ENCODE measurements at places on chromosomes 3 and 15.
A peak's percentile ranks its signal among the peaks of the same experiment; 100 is the strongest.

GRCh38 chr3:161939918-161940620 lies 443.5 kb downstream of the OTOL1 start:
- no peak for DNase-seq

- DNase-seq, result peak; percentile 82
Observed at GRCh38 chr15:60916679-60917460, 312.2 kb downstream of the RORA start.

- no peak for DNase-seq
Observed at GRCh38 chr3:126345231-126345630, 12.0 kb downstream of the KLF15 start.

GRCh38 chr3:87733671-87734367 lies 325.0 kb downstream of the CGGBP1 start:
- DNase-seq, result no peak

- no peak for DNase-seq
Observed at GRCh38 chr15:64341961-64342360, 14.0 kb downstream of the CSNK1G1 start.

DNA sequence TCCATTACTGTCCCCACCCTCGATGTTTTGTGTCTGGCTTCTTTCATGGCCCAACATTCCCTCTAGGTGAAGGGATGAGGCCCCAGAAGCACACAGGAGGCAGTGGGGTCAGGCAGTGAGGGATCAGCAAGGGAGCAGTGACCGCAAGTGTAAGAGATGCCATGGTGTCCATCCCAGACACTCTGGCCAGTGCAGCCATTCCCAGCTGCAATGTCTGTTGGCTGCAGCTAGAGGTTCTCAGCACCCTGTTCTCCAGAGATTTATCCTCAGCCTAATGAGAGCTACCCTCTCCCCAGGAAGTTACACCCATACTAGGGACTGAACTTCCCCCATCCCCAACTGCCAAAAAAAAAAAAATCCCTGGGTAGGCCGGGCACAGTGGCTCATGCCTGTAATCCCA lies 40.2 kb downstream of the TRANK1 start:
- no peak for DNase-seq

DNA sequence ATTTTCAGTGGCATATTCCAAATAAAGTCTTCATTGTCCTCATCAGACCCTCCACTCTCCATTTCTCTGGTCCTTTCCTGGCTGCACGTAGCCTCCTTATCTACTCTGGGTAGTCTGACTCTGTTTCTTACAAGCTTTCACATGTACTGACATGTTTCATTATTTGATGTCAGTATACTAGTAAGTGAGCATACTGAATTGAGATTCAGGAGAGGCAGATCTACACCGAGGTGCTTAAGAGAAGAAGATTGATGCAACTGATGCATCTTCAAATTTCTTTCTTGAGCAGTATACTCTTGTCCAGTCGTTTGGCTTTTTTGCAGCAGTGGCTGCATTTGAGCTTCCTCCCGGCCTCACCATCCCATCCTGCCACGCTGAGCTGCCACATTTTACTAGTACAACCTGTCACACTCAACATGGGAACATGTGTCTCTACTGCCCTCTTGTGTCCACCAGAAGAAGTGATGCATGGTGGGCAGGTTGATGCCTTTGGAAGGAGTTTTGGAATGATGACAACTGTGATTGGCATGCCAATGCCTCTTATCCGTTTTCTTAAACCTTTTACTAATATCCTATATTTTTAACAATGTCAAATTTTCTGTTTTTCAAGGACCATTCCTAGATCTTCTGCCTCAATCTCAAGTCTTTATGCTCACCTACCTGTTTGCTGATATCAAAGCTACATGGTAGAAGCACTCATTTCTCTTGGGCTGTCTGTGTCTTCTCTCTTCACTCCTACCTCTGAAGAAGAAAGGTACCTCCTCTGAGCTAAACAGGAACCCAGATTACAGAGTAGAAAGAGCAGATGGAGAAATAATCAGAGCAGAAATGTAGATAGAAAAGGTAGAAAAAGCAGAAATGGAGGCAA lies 38.7 kb downstream of the GUCA1C start:
- DNase-seq, result peak; percentile 31

- DNase-seq, result no peak
Observed at GRCh38 chr3:125213364-125213755, 812 bp upstream of the SLC12A8 start.

DNA sequence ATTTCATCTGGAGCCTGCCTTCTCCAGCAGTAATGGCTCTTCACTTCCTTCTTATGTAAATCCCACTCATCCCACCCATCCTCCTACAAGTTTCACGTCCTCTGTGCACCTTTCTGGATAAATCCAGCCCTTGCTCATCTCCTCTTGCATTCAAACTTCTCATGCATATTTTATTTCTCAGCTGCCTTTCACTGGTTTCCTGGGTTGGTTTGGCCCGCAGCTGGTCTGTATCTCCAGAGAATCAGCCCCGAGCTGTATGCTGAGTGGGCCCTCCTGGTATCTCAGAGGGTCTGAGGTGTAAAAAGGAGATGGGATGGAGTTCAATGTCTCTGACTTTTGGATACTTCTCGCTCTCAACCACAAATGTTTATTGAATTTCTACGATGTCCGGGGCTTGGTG lies 248.6 kb upstream of the FEZF2 start:
- DNase-seq, result no peak

GRCh38 chr3:59280113-59280512 lies 230.3 kb upstream of the CFAP20DC start:
- DNase-seq, result no peak

DNA sequence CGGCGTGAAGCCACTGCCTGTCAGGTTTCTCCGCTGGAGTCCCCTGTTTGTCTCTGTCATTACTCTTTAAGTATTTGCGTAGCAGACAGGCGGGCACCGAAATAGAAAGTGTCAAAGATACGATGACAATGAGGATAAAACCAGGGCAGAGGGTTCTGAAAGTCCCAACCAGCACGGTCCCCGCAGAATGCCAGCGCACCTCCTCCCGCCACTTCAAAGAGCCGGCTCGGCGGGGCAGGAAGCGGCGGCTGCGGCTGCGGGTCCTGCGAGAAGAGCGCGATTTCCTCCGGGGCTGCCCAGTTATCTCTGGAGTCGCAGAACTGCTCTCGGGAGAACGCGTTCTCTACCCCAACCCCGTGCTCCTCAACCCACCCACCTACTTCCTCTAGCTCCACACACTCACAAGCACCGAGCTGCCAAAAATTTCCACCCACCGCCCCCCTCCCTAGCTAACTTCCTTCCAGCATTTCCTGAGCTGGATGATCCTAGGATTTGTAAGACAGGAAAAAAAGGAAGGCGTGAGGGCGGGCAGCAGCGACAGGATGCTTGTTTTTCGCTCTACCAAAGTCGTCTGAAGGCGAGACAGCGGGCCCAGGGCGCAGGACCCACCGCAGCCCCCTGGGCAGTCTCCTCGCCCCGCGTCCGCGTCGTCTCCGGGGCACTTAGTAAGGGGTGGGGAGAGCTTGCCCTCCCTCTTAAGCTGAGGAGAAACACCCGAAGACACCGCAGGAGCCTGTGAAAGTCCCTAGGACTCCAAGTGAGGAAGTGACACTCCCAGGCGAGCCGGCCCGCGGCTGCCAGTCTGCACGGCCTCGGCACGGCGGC lies at the start of gene ARHGAP31:
ARHGAP31 (plus strand) TSS at position 513 of the 825 bp plus-strand sequence. CDS start 522 bp downstream, outside the sequence.
- peak; percentile 62 for DNase-seq

DNA sequence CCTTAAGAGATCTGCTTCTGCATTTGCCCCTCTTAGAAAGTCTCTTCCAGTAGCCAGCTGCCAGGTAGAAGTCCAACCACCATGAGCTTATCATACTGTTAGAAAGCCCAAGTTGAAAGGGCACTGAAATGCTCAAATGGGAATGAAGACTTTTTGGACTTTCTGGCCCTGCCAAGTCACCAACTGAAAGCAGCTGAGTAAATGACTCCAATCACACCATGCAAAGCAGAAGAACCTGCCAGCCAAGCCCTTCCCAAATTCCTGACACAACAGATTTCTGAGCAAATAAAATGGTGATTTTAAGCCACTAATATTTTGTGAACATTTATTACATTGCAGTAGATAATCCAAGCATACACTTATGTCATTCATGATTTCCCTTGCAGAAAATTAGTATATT lies 2.1 kb upstream of the CMTM8 start:
- DNase-seq, result no peak

DNA sequence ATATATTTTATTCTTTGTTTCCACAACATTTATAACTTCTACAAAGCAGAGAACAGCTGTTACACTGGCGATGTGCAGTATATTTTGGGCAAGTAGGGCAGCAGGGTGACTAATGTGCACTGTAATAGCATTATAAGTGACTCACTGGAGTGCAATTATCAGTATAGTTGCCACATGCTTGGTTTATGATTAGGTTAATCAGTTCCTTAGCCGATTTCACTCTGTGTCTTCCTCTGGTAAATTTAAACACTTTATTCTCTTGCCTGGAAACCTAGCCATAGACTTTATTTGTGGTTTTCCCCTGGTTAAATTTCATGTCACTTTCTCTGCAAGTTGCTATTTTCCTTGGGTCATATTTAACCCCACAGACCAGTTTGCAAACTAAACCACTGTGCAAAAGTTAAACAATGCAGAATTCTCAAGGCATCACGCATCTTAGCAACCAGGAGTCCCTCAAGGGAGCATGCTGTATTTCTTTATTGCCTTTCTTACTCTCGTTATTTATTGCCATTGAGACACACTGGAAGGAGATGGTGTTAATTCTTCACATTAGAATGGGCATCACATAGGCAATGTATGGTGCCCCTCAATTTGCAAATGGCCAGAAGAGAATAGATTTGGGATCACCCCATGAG lies 690.2 kb upstream of the DPPA4 start:
- DNase-seq, result no peak

DNA sequence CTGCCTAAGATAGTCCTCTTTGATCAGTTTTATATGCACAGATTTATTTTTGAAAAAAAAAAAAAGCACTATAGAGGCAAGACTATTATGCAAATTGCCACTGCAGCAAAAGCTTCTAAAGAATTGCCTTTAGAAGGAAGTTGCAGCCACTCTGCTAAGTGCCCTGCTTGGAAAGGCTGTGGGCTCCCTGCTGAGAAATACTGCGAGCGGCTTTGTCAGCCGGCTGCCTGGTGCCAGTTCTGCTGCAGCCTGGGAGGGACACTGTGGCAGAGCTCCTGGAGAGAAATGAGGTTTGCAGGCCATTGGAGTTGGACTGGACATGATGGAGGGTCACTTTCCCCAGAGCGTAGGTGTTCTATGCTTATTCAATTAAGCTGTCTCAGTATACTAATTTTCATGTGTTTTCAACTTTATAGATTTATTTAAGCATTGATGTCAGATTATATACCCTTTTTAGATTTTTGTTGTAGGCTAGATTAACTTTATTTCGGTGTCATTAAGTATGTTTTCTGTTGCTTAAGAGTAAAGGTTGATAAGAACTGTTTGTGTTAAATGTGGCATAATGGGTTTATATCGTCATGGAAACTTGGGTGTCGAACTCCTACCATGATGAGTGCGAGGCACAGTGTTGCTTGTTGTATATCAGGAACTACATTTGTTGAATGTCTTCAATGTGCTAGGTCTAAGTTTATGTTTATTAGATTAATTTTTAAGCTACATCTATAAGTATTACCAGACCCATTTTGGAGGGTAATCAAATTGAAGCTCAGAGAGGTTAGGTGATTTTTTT lies 6.6 kb downstream of the MAP2K5 start:
- no peak for DNase-seq

DNA sequence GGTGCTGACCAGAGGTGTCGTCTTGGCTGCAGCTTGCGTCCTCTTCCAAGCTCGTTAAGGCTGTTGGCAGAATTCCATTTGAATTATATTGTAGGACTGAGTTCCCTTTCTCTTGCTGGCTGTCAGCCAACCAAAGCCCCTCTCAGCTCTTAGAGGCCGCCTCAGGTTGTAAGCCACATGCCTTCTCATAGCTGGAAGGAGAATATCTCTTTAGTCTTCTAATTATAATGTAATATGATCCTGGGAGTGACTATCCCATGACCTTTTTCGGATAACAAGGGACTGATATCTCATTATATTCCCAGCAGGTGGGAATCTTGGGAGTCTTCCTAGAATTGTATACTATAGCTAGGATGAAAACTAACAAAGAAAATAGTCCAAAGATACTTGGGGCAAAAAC lies 4.8 kb downstream of the SCG5 start:
- no peak for DNase-seq

- DNase-seq, result no peak
Observed at GRCh38 chr3:108820586-108820985, 2.0 kb upstream of the TRAT1 start.

- DNase-seq, result no peak
Observed at GRCh38 chr3:123302961-123303360, 101.2 kb downstream of the SEC22A start.

DNA sequence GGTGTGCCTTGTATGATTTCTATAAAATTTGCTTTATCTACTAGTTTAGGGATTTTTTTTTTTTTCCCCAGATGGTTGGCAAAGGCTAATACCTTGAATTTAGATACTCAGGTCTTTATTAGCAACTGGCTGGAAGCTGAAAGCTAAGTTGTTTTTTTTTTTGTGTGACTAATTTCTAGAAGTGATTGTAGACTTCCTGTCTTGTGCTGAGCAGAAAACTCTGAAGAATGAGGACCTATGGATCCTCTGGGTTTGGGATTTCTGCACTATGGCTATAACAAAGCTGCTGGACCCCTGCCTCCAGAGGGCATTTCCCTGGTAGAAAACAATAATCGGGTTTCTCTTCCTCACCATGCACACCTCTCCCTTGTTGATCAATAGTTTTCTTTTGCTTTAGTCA lies 10.0 kb downstream of the ARIH2 start:
- DNase-seq, result no peak

- no peak for DNase-seq
Observed at GRCh38 chr3:175155172-175155571, 296.0 kb downstream of the NAALADL2 start.

DNA sequence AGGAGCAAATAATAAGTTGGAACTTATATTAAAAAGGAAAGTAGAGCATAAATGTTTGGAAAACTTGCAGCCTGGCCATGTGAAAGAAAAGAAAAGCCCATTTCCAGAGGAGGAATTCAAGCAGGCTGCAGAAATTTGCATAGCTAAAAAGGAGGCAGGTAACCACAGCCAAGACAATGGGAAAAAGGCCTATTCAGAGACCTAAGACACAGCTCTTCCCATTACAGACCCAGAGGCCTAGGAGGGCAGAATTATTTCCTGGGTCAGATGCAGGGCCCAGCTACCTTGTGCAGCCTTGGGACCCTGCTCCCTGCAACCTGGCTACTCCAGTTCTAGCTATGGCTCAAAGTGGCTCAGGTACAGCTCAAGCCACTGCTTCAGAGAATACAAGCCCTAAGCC lies 234.6 kb upstream of the BCHE start:
- no peak for DNase-seq

DNA sequence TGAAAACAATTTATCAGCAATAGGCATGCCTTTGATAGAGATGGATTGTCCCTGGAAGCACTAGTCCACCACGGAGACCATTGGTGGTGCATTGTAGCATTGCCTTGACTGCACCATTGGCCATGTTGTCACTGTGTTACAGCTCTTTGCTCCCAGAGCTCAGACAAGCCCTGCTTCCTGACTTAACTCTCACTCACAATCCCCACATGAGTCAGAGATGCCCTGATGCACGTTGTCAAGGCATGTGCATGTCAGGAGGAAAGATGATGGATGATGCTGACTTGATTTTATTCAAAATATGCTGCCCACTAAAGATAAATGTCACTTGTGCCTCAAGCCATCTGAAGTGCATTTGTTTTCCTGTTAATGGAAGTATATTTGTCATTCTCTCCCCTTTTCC lies 266.1 kb downstream of the ARRDC4 start:
- no peak for DNase-seq
